Stimulated activated CD8-positive, alpha-beta memory T cell treated with anti-CD3 and anti-CD28 coated beads, Interleukin-4, amount 100 ng/mL, for 4 hours (primary cell): ENCODE measurements at places on chromosomes 6 and 20.

- DNase-seq, result no peak
Measured at GRCh38 chr6:52500238-52501129, 76.4 kb downstream of the TRAM2 start.

DNA sequence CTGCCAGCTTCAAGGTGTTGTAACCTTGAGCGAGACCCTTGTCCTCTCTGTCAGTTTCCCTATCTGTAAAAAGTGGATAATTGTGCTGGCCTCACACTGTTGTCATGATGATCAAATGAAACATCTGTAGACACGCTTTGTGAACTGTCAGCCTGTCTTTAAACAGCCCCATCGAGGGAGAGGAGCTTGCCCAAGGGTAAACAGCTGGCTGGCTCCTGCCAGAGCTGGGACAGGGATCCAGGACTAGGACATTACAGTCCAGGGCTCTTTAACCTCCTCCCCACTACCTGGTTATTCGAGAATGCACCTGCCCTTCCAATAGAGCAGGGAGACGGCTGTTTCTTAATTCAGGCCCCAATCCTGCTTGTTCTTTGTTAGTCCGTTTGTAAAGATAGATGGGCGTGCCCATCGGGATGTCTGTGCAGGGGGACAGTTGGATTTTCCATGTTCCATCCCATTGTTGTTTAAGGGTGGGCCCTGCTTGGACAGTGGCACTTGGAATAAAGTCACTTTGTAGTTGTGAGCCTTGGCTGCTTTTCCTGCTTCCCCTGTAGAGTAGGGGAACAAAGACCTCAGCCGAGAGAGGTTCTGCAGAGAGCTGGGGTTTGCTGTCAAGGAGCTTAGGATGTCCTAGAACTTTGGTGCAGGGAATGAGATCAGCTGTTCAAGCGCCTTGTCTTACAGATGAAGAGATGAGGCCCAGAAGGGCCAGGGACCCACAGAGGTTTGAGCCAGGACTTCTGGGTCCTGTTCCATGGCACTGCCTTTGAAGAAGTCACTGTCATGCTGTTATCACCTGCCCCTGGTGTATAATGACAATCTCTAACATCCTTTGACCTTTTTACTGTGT lies 77.9 kb upstream of the MYL9 start:
- DNase-seq, result no peak

- DNase-seq, result no peak
Measured at GRCh38 chr6:134733801-134734200, 216.1 kb downstream of the ALDH8A1 start.

DNA sequence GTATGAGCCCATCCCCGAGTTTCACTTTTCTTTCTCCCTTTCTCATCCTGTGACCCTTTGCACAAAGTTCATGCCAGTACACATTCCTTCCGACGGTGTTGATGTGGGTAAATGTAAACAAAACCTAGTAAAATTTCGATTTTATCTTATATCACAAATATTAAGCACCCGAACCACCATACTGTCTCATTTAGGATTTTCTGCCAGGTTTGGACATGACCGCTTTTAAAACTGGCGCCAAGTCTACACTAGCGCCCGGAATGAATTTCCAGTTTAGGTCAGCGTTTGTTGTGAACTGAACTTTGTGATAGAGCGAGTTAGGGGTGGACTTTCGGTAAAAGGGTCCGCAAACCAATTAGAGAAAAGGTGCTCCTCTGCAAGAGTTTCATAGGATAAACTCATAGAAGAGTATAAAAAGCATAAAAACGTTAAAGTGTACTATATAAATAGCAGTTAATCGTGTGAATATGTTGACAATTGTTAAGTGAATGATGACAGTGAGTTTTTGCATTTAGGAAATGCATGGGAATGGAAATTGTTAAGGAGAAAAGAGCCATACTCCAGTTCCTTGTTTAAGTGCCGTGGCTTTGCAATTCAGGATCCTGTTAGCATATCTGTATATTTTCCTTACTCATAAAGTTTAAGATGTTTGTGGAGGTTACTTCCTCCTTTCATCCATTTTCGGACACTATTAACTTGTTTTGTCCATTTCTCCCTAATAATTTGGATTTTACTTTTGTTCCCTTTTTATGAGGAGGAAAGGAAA lies 937 bp downstream of the AKAP7 start:
- no peak for DNase-seq

GRCh38 chr6:106981926-106982325 lies 7.4 kb upstream of the CD24 start:
- no peak for DNase-seq

GRCh38 chr6:156778454-156779205 lies 1.5 kb downstream of the ARID1B start:
- peak; percentile 30 for DNase-seq

GRCh38 chr6:165223101-165223500 lies 86.3 kb downstream of the C6orf118 start:
- DNase-seq, result no peak

GRCh38 chr6:76866091-76866915 lies 597.0 kb downstream of the HTR1B start:
- no peak for DNase-seq
